ENCODE measurements at places on chromosomes 3 and 15. TPM values are rescaled to one million over a fixed set of nuclear protein-coding genes. Genes with fewer than 3 reads are reported as not detected.
A peak's percentile ranks its signal among the peaks of the same experiment; 100 is the strongest.

DNA sequence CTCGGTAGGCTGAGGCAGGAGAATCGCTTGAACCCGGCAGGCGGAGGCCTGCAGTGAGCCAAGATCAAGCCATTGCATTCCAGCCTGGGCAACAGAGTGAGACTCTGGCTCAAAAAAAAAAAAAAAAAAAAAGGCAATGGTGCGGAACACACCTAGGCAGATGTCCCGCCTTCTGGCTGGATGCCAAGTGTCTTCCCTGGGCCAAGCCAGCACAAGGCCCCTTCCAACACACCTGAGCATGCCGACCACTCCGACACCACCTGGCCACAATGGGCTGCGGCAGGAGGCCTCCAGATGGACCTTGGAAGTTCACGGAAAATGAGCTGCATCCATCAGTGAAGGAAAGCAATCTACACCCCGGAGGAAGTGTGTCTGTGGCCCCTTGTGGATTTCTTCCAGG lies 19.0 kb downstream of the NUP210 start:
- DNase-seq, result peak; percentile 32

- DNase-seq, result no peak
Observed at GRCh38 chr3:14439501-14440167, 37.2 kb downstream of the SLC6A6 start.

- DNase-seq, result no peak
Observed at GRCh38 chr15:60890375-60891230, 338.5 kb downstream of the RORA start.

- DNase-seq, result no peak
Observed at GRCh38 chr15:92124657-92125010, 269.0 kb upstream of the ST8SIA2 start.

GRCh38 chr15:48090115-48090514 lies 30.7 kb upstream of the SLC24A5 start:
- no peak for DNase-seq

GRCh38 chr15:74257623-74258022 lies 21.5 kb downstream of the CCDC33 start:
- DNase-seq, result no peak

DNA sequence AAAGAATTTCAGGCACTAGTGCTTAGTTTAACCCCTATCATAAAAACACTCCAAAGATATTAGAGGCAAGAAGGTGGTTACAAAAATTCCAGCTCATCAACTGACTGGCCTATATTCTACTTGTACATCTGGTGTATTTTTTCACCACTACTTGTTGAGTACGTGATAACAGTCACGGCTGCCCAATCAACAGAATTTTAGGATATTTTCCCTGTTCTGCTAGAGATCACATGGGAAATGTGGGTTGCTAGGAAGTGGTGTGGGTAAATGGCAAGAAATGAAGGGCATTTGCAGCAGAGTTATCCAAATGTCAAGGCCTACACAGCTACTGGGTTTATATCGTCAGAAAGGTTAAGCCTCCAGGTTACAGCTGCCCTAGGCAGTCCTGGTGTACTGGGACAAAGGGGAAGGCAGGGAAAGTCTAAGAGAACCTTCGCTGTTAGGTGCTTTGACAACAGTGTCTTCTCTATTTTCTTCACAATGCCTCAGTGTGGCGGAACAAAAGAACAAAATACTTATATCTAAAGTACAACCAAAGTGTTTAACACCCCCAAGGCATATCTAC lies 81.9 kb downstream of the FMN1 start:
- DNase-seq, result no peak

DNA sequence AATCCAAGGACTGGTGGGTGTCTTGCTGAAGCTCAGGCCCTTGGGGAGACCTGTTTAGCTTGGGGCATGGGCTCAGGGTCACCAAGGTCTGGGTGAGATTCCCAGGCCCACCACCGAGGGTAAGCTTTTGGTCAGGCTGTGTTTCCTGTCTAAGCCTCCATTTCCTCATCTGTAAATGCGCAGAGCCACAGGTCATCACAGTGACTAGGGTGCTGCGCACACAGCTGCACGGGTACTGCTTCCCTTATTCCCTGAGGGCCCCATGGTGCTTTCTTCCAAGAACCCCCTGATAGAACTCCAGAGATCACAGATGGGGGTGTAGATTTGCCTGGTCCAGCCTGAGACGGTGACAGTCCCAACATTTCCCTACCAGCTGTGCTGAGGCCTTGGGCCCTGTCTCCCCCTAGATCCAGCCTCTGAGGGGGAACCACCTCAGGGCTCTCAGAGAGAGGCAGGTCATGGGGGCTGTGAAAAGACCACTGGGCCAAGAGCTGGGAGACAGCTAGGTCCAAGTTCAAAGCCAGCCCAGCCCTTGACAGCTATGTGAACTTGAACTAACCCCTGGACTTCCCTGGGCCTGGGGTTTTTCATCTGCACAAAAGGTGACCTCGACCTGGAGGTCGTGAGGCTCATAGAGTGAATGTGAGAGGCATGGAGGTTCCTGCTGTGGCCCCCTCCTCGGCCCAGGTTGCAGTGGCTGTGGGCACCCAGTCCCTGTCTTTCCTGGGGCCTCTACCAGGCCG lies 60.7 kb downstream of the SEMA3G start:
- no peak for DNase-seq

GRCh38 chr3:13874891-13875290 lies 5.0 kb downstream of the WNT7A start:
- no peak for DNase-seq

DNA sequence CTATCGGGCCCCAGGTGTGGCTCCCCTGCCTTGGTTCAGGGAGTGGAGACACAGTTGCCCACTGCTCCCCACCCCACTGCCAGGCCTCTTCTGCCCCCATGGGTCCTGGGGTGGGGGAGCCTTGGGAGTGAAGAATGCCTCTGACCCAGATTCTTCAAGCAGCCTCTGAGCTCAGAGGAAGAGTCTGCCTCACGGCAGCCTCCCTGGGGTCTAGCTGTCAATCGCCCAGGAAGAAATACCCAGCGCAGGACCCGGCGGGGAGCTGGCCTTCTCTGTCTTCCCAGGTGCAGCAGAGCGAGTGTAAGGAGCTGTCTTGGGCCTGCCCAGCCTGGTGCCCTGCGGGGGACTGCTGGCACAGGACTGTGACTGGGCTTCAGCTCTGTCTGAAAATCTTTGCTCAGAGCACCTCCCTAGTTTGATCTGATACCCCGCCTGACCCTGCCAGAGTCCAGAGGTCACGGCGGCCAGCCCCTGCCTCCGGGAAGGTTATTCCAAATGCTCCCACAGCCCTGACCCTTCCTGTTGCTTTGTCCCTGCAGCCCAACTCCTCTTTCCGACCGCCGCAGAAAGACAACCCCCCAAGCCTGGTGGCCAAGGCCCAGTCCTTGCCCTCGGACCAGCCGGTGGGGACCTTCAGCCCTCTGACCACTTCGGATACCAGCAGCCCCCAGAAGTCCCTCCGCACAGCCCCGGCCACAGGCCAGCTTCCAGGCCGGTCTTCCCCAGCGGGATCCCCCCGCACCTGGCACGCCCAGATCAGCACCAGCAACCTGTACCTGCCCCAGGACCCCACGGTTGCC lies 11.0 kb downstream of the ANKRD63 start:
- DNase-seq, result no peak

GRCh38 chr15:65556622-65557021 lies 26.4 kb downstream of the HACD3 start:
- no peak for DNase-seq

GRCh38 chr3:108060331-108060730 lies 30.5 kb downstream of the CD47 start:
- no peak for DNase-seq

DNA sequence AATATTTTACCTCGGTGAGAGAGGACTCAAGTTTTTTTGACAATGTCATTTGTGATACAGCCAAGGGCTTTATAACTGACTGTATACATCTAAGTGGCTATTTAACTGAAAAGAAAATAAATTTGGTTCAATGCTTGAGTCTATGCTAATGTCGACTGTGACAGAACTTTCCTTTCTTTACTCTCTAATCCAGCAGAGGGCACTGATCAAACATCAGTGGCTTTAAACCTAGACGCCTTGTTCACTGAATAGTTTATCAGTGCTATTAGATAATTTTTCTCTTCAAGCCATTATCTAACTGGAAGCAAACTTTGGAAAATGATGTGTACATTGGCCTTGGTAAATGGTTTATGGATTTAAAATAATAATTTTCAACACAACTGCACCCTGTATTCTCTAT lies 285.1 kb downstream of the CHL1 start:
- DNase-seq, result no peak

GRCh38 chr3:126367316-126367805 lies 10.2 kb upstream of the KLF15 start:
- DNase-seq, result no peak

DNA sequence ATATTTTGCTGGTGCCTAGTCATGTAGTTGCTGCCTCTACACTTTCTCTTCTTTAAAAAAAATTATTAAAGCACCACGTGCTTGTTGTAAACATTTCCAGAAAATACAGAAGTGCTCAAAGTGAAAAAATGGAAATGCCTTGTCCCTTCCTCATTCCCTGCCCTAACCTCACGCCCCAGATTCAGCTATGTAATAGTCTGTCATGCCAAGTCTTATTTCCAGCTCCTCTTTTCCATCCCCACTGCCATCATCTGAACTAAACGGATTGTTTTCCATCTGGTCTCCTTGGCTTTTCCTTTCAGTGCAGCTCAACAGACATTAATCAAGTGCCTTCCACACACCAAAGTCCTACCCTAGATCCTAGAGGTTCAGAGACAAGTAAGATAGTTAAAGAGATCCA lies 15.5 kb downstream of the ZNF774 start:
- DNase-seq, result no peak

DNA sequence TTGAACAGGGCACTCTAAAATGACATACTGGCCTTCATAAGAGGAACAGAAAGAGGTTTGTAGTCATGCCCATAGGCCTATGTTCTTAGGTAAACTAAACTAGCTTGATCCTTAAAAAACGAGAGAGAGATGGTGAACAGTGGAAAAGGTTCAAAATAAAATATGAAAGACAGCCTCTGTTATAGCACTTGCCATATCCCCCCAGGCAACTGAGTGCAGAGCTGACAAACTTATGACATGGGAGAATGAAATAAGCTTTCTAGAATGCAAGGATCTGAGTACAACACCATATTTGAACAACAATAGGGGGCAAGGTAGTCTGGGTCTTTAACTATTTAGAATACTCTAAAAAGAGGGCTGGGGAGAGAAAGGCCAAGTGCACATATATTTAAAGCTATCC lies 700.6 kb upstream of the CFAP20DC start:
- no peak for DNase-seq

DNA sequence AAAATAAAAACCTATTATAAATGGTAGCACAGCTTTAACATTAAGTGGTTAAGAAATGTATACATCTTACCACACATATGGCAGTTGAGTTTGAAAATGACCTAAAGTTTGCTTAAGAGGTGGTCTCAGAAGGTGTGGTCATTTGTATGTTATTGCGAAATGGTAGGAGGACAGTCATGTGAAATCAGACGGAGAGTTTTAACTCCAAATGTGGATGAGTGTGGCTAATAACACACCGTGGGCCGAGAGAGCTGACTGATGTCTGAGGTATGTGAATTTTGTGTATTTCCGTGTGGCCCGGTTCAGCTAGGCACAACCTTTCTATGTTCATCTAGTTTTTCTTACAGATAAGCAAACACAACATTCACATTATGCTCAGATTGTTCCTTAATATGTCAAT lies 71.9 kb downstream of the ARNT2 start:
- DNase-seq, result no peak

DNA sequence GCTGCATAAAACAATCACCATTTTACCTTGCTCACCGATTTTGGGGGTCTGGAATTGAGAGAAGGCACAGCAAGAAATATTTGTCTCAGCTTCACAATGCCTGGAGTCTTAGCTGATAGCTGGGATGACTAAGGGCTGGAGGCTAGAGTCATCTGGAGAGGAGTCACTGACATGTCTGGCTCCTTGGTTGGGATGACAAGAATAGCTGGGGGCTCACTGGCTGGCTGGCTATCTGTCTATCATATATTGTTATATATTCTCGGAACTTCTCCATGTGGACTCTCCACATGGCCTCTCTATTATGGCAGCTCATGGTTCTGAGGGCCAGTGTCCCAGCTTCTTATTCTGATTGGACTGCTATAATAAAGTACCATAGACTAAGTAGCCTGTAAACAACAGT lies 20.0 kb upstream of the TRIM71 start:
- no peak for DNase-seq

- no peak for DNase-seq
Observed at GRCh38 chr15:77854980-77855379, 222.3 kb upstream of the LINGO1 start.

GRCh38 chr3:155342344-155342743 lies 48.9 kb upstream of the STRIT1 start:
- no peak for DNase-seq

- no peak for DNase-seq
Observed at GRCh38 chr15:25249236-25250010, 189.4 kb downstream of the UBE3A start.

GRCh38 chr15:101174152-101174920 lies 77.5 kb downstream of the CHSY1 start:
- DNase-seq, result no peak

GRCh38 chr15:100818927-100819326 lies 60.7 kb upstream of the ALDH1A3 start:
- DNase-seq, result no peak

DNA sequence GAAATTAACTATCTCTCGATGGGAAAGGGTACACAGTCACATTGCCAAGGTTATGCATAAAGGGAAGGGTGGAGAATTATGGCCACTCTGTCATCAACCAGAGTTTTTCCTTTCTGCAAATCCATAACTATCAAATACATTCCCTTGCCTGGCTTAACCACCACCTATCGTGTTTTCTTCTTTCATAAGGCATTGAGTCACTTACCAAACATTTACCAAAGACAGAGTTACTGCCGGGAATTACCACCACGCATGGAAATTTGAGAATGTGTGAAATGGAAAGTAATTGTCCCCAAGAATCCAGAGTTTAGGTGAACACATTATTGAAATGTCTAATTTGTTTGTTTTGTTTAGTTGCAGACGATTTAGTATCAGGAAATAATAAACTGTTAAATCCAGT lies 134.3 kb upstream of the LRRN1 start:
- DNase-seq, result no peak

GRCh38 chr3:45048244-45048643 lies 22.1 kb downstream of the CLEC3B start:
- no peak for DNase-seq

The ZNF502 gene
- 5.5 TPM for total RNA-seq

The SLC22A13 gene
- 0.91 TPM for total RNA-seq

The BCL2A1 gene
- total RNA-seq, result 32.9 TPM

The TPM1 gene
- total RNA-seq, result 20.3 TPM

The CYP8B1 gene
- total RNA-seq, result not detected

The COL8A1 gene
- 0.12 TPM for total RNA-seq

The APOD gene
- total RNA-seq, result 0.41 TPM

The ANO10 gene
- total RNA-seq, result 13.9 TPM

The ZDHHC19 gene
- 0.73 TPM for total RNA-seq

The REC114 gene
- total RNA-seq, result not detected
